RWPE1 (cell line): ENCODE measurements at places on chromosomes 12 and 14.

GRCh38 chr14:44833376-44834060 is 128.2 kb downstream of the KLHL28 start:
- peak; percentile 4 for DNase-seq

GRCh38 chr12:57175428-57176138 is 28.2 kb upstream of the LRP1-AS start:
- DNase-seq, result peak; percentile 95

- no peak for DNase-seq
Observed at GRCh38 chr14:40248671-40249070, 816.4 kb upstream of the FBXO33 start.

DNA sequence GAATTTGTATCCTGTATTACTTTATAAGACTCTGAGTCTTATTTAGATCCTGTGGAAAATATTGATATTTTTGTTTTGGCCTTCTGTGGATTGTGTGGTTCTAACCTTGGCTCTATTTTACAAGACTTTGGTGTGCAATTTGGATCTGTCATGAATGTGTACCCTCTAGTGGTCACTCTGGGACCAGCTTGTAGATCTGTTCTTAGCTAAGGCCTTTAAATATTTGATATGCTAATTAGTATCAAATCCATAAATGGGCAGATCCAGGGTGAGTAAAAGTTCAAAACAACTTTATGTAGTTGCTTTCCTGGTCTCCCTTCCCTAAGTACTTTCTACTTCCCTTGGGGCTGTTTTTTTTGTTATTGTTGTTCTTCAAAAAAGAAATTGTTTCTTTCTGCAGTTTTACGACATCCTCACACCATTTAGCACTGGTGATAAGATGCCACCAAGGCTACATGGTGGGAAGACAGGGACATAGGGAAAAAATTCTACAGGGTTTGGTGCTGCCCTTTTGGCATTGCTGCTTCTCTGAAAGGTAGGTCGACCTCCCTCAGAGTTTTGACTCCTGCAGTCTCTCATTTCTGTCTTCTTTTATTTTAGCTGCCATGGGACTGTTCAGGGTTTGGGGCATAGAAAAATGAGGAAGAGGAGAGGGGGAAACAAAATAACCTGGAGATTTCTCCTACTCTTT is 238.5 kb downstream of the GPHN start:
- DNase-seq, result peak; percentile 26

DNA sequence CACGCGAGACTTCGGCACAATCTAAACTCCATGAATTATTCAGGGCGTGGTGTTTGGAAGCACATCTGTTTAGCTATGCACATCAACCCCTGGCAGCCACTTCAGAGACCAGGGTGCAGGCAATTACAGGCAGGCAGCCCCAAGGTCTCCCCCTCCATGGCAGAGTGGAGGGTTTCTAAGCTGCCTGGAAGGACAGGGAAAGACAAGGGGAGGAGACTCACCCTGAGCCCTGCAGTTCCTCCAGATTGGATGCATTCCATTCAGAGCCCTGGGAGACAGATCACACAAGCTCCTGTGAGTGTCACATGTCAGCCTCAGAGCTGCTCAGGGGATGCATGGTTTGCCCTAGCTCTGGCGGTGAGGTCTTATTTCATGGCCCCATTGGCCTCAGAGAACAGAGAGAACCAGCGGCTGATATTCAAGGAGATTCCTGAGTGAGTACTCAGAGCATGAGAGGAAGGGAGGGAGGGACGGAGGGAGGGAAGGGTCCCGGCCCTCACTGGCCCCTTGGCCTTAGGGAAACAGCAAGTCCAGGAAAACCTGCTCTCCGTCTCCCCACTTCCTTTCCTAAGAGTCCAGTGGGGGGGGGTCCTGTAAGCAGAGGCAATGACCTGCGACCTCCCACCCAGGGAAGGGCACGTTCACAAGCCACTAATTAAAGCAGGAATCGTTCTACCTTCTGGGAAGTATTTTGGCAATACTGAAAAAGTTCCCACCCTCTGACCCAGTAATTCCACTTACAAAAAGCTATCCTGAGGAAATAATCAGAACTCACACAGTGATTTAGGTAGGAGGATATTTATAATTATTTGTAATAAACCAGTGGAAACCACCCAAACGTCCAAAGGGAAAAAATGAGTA is 55.1 kb downstream of the SSH1 start:
- DNase-seq, result no peak

GRCh38 chr12:130859161-130859560 is 12.7 kb upstream of the RAN start:
- no peak for DNase-seq

GRCh38 chr14:94322648-94323570 is at the start of gene SERPINA6:
Gene SERPINA6, minus strand, starts transcription at chr14:94323336. Its CDS starts 8,688 bp downstream, at chr14:94314648.
- no peak for DNase-seq

- DNase-seq, result peak; percentile 71
Observed at GRCh38 chr12:46998811-46999368, 80.5 kb upstream of the PCED1B start.

- DNase-seq, result no peak
Observed at GRCh38 chr14:25004389-25004809, 45.5 kb downstream of the STXBP6 start.

- DNase-seq, result no peak
Observed at GRCh38 chr12:104189915-104190555, 25.5 kb upstream of the TXNRD1 start.

DNA sequence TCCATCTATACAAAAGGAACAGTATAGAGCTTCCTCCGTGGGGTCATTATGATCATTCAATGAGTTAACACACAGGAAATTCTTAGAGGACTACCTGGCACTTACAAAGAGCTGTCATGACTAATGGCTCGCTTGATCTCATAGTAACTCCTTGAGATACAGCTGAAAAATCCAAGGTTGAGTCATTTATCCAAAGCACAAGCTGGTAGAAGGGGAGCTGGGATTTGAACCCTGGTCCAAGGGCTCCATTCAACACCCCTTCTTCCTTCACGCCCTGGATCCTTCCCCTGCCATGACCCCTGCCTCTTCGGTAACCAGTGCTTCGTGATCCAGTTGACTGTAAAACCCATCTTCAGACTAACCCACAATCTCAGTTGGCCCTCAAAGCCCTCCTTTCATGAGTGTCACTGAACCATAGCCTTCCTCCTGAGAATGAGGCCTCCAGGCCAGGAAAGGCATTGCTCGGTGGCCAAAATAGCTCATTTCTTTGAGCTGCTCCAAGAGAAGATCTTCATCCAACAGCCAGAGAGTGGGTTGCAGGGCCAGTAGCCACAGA is 7.8 kb downstream of the ZFP36L1 start:
- peak; percentile 89 for DNase-seq

GRCh38 chr14:35044939-35045797 is 904 bp upstream of the FAM177A1 start:
- DNase-seq, result peak; percentile 14

DNA sequence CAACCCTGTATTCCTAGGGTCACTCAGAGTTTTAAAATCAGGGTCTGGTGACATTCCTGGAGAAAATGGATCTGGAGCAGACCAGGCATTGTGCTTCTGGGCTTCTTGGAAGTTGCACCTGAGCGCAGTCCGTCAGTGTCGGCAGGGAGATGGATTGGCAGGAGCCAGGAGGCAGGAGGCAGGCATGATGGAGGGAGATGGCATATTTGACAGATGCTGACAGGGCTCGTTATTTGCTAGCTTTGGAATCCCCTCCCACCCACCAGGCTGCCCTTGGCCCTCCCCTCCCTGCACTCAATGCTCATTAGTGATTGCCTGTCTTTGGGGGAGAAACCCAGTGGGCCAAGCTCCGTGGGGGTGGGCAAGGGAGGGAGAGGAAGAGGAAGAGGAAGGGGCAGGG is 4.7 kb downstream of the CISTR start:
- DNase-seq, result no peak

GRCh38 chr12:105729926-105730325 is 399.4 kb downstream of the C12orf75 start:
- DNase-seq, result no peak

DNA sequence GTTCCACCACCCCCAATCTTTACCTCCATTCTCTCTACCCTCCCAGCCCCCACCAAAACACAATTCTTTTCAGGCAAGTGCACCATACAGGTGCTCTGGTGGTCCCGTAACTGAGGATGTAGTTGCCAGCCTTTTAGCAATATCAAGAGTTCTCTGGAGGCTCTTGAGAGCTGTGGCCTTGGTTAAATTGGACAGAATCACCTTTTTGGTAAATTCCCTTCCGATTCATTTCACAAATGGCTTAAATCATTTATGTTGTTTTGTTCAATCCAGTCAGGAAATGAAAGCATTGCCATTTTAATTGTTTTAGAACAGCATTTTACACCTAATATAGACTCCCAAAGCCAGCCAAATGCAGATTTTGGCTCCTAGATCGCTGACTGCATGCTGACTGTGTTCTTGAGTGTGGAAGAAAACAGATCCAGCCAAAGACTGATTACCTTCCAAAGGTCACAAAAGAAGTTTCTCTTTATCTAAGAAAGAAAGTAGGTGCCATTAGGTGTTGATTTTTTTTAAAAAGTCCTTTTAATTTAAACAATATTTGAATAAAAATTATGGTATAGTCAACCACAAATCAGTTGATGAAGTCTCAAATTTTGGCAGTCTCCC is 25.6 kb downstream of the CRADD start:
- no peak for DNase-seq

DNA sequence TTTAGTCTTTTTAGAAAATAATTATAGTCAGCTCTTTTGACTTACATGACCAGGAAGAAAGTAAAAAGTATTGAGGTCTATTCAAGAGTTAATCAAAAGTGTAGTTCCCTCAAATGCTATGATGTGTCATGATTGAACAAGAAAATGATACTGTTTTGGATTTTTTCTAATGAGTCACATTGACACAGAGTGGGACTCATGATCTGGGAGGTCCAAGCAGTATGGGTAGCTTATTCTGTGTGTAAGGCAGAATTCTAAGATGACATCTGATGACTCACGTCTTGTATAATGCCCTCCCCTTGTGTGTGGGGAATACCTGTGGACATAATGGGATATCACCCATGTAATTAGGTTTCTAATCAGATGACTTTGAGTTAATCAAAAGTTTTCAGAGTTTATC is 178.1 kb upstream of the DDHD1 start:
- DNase-seq, result peak; percentile 36

DNA sequence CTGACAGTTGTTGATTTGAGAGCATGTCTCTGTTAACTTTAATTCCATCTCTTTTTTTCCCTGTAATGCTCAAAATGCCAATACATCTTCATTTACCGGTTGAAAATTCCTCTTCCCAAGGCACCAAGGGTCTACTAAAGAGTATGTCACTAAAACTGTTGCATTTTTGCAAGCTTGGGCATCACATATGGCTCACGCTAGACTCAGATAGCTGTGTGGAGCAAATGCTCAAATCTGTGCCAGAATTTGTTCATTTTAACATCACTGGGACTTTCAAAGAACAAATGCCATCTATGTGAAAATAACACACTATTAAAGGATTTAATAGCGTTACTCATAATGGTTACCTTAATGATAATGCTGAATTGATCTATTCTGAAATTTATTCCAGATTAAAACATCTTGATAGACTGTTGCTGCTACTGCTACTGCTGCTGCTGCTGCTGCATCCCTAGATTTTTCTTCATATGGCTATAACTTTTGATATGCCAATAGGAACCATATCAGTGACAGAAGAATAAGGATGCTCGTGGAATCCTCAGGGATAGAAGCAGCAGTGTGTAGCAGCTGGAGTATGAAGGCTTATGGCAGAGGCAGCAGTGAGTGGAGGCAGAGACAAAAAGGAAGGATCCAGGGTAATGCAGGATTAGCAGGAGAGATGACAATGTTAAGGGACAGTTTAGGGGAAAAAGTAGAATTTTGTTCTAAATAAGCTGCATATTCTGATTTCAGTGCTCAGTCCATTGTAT is 57.3 kb downstream of the MGAT4C start:
- no peak for DNase-seq

- DNase-seq, result no peak
Observed at GRCh38 chr12:67014642-67015041, 254.5 kb upstream of the CAND1 start.

DNA sequence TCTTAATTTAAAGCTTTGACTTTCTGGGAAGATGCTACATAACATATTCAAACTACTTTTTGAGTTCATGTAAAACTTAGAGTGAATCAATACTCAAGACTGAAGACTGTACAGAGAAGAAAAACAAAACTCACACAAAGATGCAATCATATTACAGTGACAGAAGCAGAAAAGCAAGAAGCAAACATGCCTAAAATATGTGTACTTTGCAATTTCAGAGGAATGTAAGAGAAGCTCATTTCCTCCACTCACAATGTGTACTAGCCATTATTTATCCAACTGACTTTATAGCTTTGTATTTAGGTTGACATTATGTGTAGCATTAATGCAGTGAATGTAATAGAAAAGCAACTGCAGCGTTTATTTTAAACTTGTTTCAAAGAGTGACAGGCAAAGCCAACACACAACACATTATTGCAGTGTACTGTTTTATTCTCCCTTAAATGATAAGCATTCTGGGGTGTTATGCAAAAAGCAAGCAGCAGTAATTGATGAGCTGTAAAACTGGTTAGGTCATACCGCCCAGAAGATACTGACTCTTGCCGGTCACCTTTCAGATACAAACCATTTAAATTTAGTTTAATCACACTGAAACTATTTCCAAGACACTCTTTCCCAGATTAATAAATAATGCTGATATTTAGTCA is 88.2 kb upstream of the PAWR start:
- no peak for DNase-seq

- DNase-seq, result no peak
Observed at GRCh38 chr12:85697003-85697402, 139.2 kb downstream of the RASSF9 start.

- DNase-seq, result no peak
Observed at GRCh38 chr14:63673886-63674497, 32.3 kb upstream of the WDR89 start.

- no peak for DNase-seq
Observed at GRCh38 chr14:60356906-60357550, 108.0 kb downstream of the PPM1A start.

DNA sequence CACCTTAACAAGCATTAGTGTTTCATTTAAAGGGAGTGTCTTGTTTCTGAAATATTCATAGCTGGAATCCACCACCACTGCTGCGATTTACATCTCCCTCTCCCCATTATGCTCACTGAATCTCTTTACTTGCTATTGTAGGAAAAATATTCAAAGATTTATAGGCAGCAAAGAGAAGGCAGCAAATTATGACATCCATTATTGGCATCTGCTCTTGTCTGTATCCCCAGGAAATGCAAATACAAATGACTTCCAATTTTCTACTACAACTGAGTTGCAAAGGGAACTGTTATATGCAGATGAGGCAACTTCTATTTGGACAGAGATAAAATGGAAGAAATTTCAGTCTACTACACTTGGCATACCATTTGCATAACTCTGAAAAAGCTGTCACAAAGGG is 88.4 kb upstream of the PRKD1 start:
- DNase-seq, result no peak

GRCh38 chr12:92278378-92278828 is 132.8 kb upstream of the BTG1 start:
- no peak for DNase-seq

DNA sequence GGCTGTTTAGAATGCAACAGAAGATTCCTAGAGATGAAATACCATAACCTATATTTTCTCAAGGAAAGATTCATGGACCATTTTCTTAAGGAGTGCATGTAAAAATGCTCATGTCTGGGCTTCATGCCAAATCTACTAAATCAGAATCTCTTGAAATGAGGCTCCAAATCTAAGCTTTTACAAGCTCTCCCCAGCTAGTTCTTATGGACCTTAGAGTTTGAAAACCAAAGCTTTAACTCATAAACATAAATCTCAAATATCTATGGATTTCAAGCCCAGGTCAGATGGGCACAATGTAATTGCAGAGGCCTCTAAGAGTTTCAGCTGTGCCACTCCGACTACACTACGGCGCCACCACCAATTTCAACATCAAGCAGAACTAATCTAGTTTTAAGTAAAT is 117.3 kb upstream of the CAND1 start:
- no peak for DNase-seq

- peak; percentile 64 for DNase-seq
Observed at GRCh38 chr14:56339855-56340701, 221.9 kb downstream of the PELI2 start.
